ENCODE measurements at places on chromosomes 2 and 18.

DNA sequence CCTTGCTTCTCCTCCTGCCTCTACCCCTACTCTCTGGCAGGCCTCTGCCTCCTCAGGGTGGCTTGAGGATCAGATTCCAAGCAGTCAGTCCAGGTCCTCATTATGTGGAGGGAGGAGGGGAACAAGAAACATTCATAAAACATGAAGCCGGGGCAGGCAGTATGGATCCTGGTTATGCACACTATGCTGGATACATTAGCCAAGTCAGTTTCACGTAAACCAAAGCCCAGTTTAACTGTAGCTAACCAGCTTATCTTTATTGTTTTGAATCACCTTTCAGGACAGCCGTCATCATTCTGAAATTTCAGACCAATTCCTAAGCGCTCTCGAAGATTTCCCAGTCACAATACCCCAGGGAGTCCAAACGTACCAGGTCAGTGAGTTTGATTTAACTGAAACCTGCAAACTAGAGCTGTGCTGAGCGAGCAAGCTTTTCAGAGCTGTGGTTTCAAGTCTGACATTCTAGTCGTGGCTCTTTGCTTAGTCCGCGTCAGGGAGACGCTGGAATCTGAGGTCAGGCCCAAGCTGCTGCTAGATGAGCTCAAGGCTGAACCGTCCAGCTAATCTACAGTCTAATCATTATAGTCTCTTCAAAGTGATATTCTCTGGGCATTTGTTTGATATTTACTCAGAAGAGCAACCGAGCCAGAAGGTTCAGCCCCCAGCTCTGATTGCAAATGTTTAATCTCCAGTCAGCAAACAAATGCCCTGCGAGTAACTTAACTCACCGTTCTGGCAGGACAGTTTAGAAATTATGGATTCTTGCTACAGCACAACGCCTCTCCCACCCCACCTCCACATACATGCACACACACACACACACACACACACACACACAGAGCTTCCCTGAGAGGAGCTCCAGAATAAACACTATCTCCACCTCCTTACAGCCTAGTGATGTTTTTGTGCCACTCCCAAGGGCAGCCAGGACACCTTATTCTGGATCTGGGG, 63.8 kb upstream of the BZW1 start:
- H3K4me3 ChIP-seq: no peak overlapping the region
- peak overlapping the region; percentile 42 for H3K27ac ChIP-seq
- no peaks in the 10 kb centered on the region for H3K4me1 ChIP-seq
- no peak for DNase-seq
- no peaks in the 10 kb centered on the region for H3K36me3 ChIP-seq

GRCh38 chr2:33421820-33422219, 54.6 kb upstream of the RASGRP3 start:
- H3K4me3 ChIP-seq: no peak overlapping the region
- no peak overlapping the region for H3K27ac ChIP-seq
- H3K4me1 ChIP-seq: no peaks in the 10 kb centered on the region
- no peaks in the 10 kb centered on the region for H3K27me3 ChIP-seq
- DNase-seq: no peak
- no peaks in the 10 kb centered on the region for H3K36me3 ChIP-seq

GRCh38 chr2:136468799-136469369, 296.5 kb upstream of the THSD7B start:
- DNase-seq: no peak
- no peak overlapping the region for H3K27ac ChIP-seq
- H3K4me3 ChIP-seq: no peak overlapping the region
- no peaks in the 10 kb centered on the region for H3K4me1 ChIP-seq
- H3K27me3 ChIP-seq: peaks cover 5% of the 10 kb centered on the region
- no peaks in the 10 kb centered on the region for H3K36me3 ChIP-seq

- H3K27me3 ChIP-seq: no peaks in the 10 kb centered on the region
- H3K27ac ChIP-seq: no peak overlapping the region
- no peaks in the 10 kb centered on the region for H3K36me3 ChIP-seq
- no peak for DNase-seq
- H3K4me3 ChIP-seq: no peak overlapping the region
- H3K4me1 ChIP-seq: no peaks in the 10 kb centered on the region
These were observed 1835.5 kb upstream of the LRRTM1 start for GRCh38 chr2:82139979-82140611.

All from upper lobe of right lung (tissue), 1 donor.